Natural killer cell treated with Interleukin-12 subunit alpha and Interleukin-12 subunit beta and Interleukin-15 and Interleukin-18, amount 100 ng/mL, for 72 hours (primary cell): ENCODE measurements at places on chromosomes 2 and 18.

DNA sequence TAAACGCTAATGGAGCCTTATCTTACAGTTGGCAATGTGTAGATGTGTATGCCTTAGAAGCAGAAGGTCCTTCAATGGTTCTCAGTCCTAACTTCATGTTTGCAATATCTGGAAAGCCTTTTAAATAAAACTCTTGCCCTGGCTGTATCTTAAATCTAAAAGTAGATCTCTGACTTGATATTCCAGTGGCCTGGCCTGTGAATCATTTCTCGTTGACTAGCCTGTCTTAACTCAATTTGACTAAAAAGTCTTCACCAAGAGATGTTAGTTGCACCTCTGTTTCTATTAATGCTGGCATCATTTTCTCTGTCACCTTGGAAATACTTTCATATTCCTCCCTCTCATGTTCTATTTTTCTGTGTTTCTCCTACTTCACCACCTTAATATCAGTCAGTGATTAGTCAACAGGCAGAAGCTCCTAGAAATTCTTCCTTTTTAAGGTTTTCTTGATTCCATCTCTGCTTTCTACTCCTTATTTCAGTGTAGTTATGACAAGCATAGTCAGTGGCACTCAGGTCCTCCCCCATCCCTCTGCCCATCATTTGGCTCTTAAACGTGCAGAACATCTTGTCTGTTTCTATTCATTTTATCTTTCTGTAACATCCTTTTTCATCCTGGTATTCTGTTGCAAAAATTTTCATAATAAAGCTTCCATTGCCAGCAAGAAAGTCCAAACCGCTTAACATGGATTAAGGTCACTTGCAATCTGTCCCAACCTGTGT is 4.3 kb downstream of the ITGAV start:
- no peak for DNase-seq

DNA sequence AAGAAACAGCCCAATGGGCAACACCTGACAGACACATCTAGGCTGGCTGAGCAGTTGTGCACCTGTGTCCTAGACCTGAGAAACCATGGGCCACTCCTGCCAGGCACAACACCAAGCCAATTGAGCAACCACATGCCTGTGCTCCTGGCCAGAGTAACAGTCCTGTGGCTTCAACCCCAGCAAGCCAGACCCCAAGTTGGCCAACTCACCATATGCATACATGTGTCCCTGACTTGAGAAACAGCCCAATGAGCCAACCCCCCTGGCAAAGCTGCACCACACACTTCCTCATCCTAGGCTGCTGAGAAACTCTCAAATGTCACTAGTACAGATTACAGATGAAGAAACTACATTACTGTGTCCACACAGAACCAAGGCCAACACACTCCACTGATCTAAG is 36.6 kb downstream of the USP34 start:
- no peak for DNase-seq

DNA sequence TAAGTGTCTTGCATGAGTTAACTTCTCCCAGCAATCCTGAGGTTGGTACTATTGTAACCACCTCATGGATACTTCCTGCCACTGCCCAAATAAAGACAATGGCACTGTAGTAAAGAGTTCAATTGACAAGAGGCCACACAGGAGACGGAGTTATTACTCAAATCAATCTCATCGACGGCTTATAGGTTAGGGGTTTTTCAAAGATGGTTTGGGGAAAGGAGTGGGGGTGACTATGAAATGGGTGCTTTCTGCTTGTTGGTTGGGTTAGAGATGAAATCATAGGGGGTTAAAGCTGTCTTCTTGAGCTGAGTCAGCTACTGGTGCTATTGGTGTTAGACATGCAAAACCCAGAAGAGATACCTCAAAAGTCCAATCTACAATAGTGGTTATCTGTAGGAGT is 1258.0 kb upstream of the ZEB2 start:
- DNase-seq = no peak

- DNase-seq = no peak
Observed at GRCh38 chr2:19073522-19073921, 284.9 kb downstream of the OSR1 start.

- DNase-seq = no peak
Observed at GRCh38 chr2:98343285-98343684, 3.0 kb upstream of the CNGA3 start.

- DNase-seq = no peak
Observed at GRCh38 chr18:67281746-67282145, 234.8 kb downstream of the DSEL start.

GRCh38 chr2:186380805-186381204 is 105.3 kb upstream of the ZC3H15 start:
- DNase-seq = no peak

DNA sequence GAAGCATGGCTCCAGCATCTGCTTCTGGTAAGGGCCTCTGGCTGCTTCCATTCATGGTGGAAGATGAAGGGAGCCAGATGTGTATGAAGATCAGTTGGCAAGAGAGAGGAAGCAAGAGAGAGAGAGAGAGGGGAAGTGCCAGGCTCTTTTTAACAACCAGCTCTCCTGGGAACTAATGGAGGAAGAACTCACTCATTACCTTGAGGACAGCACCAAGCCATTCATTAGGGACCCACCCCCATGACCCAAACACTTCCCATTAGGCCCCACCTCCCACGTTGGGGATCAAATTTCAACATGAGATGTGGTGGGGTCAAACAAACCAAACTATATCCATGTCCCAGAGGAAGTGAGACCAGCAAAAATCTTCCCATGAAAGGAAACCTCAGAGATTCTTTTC is 124.8 kb upstream of the SIX2 start:
- DNase-seq = no peak

DNA sequence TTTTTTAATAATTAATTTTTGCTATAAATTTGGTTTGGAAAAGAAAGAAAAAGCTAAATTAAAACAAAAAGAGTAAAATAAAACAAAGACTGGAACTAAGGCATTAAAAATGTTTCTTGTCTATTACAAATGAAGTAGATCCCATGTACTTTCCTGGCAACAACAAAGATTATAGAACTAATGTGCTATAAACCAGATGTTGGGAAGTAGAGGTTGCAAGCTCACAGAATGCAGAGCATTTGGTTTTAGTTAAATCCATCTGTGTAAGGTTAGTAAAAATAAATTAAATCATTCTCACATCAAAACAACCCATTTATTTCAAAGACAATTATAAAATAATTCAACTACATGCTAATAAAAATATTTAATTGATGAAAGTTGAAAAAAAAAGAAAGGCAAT is 157.2 kb upstream of the ZC3H15 start:
- no peak for DNase-seq

DNA sequence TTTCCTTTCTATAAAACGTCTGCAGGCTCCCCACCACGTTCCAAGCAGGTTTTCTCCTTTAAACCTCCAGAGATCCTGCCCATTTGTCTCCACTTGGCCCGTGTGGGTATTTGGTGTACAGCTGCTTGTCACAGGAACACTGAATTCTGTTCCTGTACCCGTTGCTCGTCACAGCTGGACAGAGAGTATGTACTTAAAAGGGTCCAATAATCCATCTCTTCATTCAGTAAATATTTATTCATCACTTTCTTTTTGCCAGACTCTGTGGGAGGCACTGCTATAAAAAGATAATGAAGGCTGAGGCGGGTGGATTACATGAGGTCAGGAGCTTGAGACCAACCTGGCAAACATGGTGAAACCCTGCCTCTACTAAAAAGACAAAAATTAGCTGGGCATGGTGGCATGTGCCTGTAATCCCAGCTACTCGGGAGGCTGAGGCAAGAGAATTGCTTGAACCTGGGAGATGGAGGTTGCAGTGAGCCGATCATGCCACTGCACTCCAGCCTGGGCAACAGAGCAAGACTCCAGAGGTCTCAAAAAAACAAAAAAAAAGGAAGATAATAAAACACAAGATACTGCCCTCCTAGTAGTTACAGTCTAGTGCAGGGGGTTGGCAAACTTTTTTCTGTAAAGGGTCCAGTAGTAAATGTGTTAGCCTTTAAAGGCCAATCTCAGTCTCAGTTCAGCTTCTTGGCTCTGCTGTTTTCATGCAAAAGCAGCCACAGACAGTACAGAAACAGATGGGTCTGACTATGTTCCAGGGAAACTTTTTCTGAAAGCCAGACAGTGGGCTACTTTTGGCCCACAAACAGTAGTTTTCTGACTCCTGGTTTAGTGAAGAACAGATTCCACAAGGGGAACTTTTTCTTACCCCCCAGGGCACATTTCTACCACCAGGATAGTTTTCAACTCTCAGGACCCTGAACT is 309.9 kb upstream of the RAB12 start:
- DNase-seq = no peak

DNA sequence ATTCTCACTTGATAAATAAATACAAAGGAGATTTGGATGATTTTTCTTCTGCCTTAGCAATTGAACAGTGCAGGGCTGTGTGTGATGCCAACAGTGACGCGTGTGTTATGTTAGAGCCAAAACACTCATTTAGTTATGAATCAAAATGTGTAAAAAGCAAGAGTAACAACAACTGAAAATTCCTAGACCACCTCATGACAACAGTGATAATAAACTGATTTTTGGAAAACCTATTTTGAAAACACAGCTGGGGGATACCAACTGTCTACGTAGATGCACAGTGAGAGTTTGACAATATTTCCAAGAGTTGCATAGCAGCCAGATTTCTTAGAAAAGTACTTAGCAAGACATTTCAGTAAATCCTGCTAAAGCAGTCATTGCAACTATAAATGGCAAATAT is 323.9 kb downstream of the GALR1 start:
- no peak for DNase-seq

DNA sequence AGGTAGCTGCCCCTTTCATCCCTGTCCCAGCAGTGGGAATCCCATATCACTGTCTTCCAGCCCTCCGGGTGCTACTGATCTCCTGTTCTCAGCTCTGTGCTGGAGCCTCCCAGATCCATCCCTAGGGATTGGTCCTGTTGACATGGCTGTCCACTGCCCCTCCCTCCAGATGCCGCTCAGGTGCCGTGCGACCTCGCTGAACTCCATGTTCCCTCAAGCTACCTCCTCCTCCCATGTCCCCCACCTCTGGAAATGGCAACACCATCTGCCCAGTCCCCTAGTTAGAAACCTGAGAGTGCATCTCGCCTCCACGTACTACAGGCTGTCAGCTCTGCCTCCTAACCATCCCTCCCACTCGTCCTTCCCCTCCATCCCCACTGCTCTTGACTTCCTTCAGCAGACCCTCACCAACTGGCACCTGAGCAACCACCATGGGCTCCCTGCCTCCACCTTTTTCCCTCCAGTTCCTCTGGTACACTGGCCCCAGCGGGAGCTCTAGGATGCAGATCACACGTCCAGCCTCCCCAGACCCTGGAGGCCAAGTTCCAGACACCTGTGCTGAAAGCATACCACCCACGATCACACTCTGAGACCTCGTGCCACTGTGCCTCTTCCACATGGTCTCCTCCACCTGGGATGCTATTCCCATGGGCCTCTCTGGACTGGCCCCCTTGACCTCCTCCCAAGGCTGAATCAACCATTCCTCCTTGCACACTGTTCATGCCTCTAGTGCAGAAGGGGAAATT is 106.8 kb downstream of the KLHL29 start:
- DNase-seq = no peak
